ENCODE measurements at places on chromosomes 7 and 10.

GRCh38 chr7:14270099-14270498 is 280.6 kb upstream of the ETV1 start:
- DNase-seq: no peak

DNA sequence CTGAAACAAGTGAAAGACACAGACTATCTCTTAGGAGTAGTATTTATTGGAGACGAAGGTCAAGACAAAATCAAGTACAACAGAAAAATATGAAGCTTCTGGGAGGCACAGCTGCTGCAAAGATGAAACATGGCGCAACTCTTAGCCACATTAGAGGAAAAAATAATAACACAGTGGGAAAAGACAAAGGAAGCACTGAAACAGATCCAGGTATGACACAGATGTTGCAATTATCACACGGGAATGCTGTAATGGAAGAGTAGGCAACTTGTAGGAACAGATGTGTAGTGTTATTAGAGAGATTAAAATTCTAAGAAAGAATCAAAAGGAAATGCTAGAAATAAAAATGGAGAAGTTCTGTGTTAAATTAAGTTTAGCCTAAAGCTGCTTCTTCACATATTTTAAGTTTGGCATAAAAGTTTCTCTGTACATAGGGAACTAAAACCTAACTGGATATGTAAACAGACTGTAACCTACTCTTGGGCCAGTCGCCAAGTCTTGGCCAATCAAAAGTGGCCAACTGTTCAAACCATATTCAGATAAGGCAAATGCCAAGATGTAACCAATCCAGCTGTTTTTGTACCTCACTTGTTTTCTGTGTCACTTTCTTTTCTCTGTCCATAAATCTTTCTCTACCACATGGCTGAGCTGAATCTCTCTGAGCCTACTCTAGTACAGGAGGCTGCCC is 1132.0 kb upstream of the LRRTM3 start:
- no peak for DNase-seq

GRCh38 chr7:158431941-158432347 is 155.7 kb downstream of the PTPRN2 start:
- no peak for DNase-seq

- DNase-seq: no peak
Measured at GRCh38 chr10:30978843-30979242, 52.8 kb downstream of the ZNF438 start.

DNA sequence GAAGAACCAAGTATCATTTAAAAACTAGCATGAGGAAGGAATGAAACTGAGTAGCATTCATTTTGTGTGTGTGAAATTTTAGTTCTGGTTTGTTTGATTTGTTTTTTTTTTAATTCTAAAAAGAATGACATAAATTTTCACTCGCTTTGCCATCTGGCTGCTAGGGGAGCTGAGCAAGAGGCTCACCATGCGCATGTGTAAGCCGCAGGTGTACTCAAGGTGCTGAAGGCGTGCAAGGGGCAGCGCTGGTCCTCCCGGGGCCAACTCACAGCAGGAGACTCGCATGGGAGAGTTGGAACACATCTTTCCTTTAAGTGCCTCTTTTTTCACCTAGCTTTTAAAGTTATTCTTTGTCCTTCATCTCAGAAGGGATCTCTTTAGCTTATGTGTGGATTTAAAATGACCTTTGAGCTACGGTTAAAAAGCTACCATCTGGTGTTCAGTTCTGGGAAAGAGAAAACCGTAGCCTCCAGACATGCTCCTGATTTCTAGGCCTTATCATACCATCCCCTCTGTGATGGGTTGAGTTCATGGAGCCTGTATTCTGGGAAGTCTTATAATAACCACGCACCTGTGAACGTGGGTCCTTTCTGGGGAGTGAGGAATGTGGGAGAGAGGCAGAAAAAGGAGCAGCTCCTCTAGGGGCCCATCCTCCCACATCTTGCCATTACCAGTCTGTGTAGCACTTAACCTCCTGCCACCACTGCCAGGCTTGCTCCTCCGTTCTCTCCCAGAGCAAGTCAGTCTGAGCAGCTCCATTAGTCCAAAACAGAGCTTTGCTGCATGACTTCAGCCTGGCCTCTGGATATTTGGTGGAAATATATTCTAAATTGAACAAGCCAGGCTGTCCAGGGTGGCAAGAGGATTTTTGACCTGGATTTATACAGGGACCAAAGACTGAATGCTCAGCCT is 61.9 kb downstream of the KLHDC10 start:
- DNase-seq: no peak

- no peak for DNase-seq
Measured at GRCh38 chr10:23643111-23643780, 204.4 kb downstream of the OTUD1 start.

All from activated CD4-positive, alpha-beta T cell treated with anti-CD3 and anti-CD28 coated beads for 24 hours (primary cell).